A549 (cell line): ENCODE measurements at places on chromosomes 13 and 19. TPM values are rescaled to one million over a fixed set of nuclear protein-coding genes. Genes with fewer than 3 reads are reported as not detected.
A peak's percentile ranks its signal among the peaks of the same experiment; 100 is the strongest.

P2RY11 gene
- polyA plus RNA-seq: 5.8 to 9.0 TPM (median 6.4 TPM) in 3 replicates

CYP2A7 gene
- not detected in 3 replicates for polyA plus RNA-seq

PGLYRP1 gene
- polyA plus RNA-seq: not detected in 3 replicates

ACP4 gene
- not detected in 3 replicates for polyA plus RNA-seq

KCNC3 gene
- 1.0 to 1.7 TPM (median 1.4 TPM) in 3 replicates for polyA plus RNA-seq

PCDH20 gene
- not detected in 3 replicates for polyA plus RNA-seq

- DNase-seq: no peak
Measured at GRCh38 chr19:50673118-50673517, 23.9 kb downstream of the C19orf81 start.

- DNase-seq: no peak
Measured at GRCh38 chr13:113996081-113996911, 22.4 kb upstream of the C13orf46 start.

- no peak for DNase-seq
Measured at GRCh38 chr13:30714629-30715371, 20.5 kb upstream of the ALOX5AP start.

DNA sequence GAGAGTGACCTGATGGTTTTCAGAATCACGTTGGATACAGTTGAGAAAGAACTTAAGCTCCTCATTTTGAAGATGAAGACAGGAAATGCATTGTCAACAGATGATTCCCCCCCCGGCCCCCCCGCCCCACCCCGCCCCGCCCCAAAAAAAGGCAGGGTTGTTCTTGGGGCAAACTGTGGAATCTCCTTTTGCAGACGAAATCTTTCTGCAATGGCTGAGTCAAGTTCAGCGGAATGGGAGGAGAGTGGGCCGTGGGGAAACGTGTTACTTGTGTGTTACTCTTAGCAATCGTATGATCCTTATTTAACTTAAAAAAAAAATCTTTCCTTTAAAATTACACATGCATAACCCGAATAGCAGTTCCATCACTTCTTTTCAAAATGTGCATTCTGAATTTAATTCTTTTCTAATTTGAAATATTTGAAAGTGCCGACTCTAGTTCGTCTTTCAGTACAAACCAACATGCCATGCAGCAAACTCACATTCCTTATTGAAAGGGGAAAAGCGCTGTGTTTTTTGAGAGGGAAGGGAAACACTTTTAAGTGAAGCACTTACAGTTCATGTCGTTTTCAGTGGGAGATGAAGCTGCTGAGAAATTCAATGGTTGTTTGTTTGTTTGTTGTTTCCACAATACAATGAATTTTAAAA, 348.5 kb upstream of the ARGLU1 start:
- no peak for DNase-seq

DNA sequence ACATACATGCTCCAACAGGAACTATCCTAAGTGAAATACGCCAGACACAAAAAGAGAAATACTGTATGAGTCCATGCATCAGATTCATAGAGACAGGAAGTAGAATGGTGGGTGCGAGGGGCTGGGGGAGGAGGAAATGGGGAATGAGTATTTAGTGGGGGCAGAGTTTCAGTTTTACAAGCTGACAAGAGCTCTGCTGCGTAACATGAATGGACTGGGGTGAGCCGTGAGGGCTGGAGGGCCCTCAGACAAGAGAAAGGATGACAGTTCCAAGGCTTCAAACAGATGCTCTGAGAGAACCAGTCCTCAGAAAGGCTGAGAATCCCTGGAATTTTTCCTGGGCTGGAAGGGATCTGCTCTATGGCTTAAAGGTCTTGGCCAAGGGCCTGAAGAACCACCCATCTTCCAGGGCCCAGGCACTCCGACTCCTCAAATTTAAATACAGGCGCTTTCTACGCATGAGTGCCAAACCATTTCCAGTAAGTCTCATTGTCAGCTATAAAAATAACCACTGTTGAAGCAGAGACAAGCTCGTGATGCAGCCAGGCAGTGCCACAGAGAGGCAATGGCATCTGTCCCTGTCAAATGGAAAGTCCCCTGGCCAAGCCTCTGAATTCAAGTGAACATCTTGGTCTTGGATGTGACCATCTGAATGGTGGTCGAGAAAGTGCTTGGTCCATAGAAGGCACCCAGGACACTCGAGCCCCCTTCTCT, 17.5 kb downstream of the KLF2 start:
- no peak for DNase-seq

- peak; percentile 2 for DNase-seq
Measured at GRCh38 chr13:35964863-35965180, 166.4 kb downstream of the DCLK1 start.

- peak; percentile 29 for DNase-seq
Measured at GRCh38 chr13:102286326-102286725, 115.5 kb downstream of the FGF14 start.

DNA sequence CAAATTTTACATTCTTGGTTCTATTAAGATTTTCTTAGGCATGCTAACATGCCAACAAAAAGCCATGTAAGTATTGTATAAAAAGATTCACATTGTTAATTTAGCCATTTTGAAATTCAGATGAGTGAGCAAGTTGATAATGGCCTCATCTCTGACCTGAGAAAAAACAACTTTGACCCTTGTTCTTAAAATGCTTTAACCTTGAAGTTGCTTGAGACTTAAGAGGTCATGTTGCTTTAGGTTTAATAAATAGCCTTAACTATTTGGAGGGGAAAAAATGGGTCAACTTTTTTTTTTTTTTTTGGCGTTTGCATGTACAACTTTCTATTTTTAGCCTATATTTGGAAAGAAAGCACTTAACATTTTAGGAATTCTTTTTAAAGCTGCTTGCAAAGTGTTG, 6.0 kb downstream of the MIR17HG start:
- no peak for DNase-seq

DNA sequence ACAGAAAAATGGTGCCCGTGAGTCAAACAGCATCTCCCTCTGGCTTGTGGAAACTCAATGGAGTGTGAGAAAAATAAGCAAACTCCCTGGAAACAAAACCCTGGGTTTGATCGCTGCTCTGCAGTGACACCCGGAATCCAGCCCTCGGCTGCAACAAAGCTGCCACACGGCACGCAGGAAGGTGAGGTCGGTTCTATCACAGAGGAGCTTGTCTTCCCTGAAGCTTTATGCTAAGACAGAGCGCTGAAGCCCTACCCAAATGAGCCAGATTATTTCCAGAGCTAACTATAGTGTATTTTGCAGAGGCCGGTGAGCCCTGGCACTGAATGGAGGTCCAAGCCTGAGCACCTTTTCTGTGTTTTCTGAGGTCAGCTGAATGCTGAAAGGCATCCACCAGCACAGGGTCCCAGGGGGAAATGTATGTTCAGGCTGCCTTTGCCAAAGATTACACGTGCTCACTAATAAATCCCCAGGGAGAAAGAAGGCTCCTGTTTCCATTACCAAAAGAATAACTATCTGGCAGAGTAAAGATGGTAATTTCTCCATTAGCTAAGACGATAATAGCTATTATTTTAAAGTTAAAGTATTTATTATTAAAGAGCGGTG, 77.8 kb downstream of the TSHZ3 start:
- no peak for DNase-seq

- no peak for DNase-seq
Measured at GRCh38 chr13:98267080-98267912, 90.2 kb upstream of the RNF113B start.

DNA sequence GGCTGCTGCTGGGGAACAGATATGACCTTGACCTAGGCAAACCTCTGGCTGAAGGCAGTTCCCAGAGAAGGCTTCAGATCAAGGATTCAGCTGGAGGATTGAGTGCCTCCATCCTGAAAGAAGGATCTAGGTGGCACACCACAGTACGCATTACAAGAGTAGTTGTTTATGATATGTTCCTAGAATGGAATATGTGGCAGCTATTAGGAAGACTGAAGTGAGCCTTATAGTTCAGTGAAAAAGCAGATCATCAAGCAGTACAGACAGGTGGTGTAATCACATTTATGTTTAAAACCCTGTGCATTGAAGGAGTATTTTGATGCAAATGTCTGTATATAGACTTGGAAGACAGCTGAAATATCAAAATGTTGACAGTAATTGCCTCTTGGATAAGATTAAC, 116.0 kb downstream of the ZAR1L start:
- no peak for DNase-seq

- DNase-seq: no peak
Measured at GRCh38 chr13:109870696-109871370, 84.5 kb upstream of the IRS2 start.

DNA sequence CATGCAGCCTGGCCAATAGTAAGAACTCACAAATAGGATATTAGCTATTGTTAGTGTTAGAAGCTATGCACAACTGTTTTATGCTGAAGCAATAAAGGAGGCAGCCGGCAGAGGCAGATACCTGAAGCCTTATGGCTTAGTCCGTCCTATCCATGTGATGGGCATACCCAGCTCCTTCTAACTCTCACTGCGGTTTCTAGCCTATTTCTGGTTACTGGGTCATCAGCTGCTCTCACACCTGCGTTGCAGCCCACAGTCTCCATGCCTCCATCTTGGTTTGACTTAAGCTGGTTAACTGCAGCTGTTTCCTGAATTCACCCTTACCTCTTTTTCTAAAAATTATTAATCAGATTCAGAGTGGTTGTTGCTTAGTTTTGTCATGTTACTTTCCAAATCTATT, 40.5 kb upstream of the CNMD start:
- DNase-seq: no peak

DNA sequence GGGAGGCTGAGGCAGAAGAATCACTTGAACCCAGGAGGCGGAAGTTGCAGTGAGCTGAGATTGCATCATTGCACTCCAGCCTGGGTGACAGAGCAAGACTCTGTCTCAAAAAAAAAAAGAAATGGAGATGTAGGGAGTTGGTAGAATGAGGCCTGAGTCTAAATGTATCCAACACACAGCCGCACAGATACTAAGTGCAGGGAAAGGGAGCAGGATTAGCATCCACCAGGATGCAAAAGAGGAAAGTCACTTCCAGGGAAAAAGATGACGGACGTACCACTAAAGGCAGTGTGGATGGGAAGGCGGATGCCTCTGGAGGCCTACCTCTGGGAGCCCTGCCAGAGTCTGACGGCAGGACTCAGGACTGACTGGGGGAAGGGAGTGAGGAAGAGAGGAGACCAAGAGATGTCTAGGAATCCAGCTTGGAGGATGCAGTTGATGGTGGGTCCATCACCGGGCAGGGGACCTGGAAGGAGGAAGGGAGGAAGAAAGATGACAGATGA, 6.8 kb downstream of the FAM98C start:
- no peak for DNase-seq

DNA sequence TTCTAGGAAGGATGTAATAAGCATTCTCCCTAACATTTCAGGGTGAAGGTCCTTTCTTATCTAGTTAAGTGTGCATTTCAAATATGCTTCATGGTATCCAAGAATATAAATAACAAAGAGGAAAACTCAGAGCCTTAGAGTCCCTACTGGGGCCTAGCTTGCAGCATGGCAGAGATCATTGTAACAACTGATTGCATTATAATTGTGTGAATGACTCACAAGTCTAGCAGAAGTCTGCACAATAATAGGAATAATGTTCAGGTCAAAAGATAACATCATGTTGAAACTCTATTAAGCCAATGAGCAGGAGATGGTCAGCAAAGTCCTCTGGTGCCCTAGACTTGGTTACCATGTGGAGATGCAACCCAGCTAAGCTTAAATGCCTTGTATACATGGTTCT, 3.4 kb downstream of the POSTN start:
- no peak for DNase-seq

DNA sequence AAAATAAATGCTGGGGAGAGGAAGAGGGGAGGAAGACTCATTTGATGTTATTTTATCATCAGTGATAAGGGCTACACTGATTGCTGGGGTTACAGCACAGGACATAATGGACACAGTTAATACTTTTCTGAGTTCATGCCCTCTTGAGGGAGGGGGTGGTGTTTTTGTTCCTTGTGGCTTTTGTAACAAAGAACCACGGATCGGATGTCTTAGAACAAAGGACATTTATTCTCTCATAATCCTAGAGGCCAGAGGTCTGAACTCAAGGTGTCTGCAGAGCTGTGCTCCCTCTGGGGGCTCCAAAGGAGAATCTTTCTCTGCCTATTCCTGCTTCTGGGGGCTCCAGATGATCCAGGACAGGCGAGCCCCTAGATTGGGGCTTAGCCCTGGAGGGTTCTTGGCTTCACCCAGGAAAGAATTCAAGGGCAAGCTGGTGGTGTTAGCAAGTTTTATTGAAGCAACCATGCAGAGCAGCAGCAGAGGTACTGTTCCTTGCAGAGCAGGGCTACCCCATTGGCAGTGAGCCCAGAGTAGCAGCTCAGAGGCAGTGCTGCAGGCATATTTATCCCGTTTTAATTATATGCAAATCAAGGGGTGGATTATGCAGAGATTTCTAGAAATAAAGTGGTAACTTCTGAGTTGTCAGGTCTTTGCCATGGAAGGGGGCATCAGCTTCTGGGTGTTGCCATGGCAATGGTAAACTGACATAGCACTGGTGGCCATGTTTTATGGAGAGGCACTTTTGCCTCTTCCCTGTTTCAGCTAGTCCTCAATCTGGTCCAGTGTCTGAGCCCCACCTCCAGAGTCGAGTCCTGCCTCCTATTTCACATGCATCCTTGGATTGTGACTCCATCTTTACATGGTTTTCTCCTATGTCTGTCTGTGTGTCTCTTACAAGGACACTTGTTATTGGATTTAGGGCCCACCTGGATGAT, 18.0 kb downstream of the VAV1 start:
- DNase-seq: no peak

DNA sequence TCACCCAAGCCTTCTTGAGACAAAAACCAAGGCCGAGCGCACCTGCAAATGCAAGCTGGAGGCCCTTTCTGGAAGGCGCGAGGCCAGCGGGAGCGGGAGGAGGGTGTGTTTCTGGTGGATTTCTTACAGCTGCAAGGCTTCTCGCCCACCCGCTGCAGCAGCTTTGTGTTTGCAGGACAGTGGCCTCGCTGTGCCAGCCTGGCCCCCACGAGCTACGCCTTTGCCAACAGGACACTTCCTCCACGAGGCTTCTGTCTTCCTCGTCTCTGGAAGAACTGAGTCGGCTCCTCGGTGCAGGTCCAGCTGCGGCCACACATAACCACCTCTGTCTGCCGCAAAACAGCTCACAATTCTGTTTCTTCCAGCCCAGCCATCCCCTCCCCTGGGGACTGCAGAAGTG, 10.1 kb downstream of the ATCAY start:
- DNase-seq: no peak

- DNase-seq: no peak
Measured at GRCh38 chr13:44068169-44068568, 188.5 kb downstream of the LACC1 start.

DNA sequence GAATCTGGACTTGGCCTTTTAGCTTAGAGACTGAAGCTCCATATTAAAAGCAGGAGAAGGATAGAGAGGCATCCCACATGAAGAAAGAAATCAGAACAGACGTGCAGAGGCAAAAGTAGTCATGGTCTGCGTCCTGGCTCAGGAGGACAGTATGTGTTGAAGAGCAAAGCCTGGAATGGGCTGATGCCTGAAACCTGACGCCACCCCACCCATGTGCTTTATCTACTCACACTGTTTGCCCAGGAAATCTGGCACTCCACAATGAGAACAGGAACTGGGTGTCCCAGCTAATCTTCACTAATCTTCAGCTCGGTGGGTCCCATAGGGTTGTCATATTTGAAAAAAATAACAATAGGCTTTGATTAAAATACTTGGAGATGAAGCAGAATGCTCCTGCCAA, 549.0 kb upstream of the GPC6 start:
- DNase-seq: no peak

- no peak for DNase-seq
Measured at GRCh38 chr13:78227709-78228108, 309.1 kb upstream of the EDNRB start.
